ENCODE measurements at places on chromosomes 7 and 10. TPM values are rescaled to one million over a fixed set of nuclear protein-coding genes. Genes with fewer than 3 reads are reported as not detected.

Gene MMD2
- total RNA-seq, result not detected

Gene NACAD
- 15.7 TPM for total RNA-seq

Gene C1QL3
- total RNA-seq, result not detected

Gene ASIC3
- 1.7 TPM for total RNA-seq

DNA sequence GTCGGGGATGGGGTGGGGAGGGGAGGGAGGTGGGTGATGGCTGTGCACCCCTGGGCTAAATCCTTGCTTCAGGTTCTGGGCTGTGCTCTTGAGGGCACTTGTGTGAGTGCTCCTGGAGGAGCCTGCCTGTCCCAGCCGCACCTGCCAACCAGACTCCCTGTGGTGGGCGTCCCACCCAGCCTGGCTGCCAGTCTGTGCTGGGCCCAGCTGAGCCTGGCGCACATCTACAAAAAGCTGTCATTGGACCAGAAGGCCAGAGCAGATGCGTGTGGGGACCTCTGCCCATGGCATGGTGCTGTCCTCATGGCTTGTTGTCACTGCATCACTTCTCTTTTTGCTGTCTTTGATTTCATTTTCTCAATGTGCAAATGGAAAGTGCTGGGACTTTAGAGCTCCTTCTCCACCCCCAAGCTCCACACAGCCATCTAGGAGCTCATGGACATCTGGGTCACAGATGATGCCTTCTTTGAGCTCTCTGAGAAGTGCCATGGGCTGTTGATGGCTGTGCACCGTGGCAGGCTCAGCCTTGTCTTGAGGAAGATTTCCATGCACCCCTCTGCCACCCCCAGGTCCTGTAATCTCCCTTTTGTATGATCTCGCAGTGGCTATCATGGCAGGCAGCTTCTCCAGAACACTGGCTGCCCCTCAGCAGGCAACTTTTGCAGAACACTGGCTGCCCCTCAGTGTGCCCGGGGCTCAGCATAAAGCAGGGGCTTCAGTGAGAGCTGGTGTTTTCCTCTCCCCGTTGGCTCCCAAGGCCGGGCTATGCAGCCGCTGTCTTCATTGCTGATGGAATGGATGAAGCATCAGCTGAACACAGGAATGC lies 83.9 kb downstream of the ADCY1 start:
- DNase-seq, result no peak

DNA sequence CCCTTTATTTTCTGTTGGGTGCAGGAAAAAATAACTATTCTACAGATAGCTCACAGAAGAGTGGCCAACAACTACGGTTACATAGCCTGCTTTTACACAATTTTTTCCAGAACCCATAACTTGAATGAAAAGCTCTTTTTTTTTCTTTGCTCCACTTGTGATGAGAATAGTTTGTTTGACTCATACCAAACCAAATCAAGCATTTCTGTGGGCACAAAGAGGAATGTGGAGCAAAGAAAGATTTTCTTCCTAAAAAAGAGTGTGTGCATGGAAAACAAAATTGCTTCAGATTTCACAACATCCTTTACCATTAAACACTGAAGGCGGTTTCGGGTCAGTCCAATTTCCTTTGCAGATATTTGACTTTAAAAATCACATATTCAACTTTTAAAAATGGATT lies 54.8 kb upstream of the RAB11FIP2 start:
- no peak for DNase-seq
